ENCODE measurements at places on chromosomes 7 and 10. TPM values are rescaled to one million over a fixed set of nuclear protein-coding genes. Genes with fewer than 3 reads are reported as not detected.

Gene MACC1
- total RNA-seq, result 13.4 TPM

Gene GPR85
- 0.69 TPM for total RNA-seq

Gene OGDHL
- total RNA-seq, result 5.3 TPM

Gene OR13A1
- not detected for total RNA-seq

Gene RELN
- total RNA-seq, result 1.8 TPM

Gene SEMA4G
- 55.1 TPM for total RNA-seq

Gene MET
- 59.4 TPM for total RNA-seq

Gene KCNH2
- total RNA-seq, result 49.4 TPM

Gene PSD
- total RNA-seq, result 106 TPM

Gene CNPY4
- total RNA-seq, result 34.0 TPM

Gene PDLIM1
- total RNA-seq, result 114 TPM

Gene DDX21
- 28.2 TPM for total RNA-seq

Gene TNS3
- total RNA-seq, result 97.2 TPM

Gene HSPA12A
- total RNA-seq, result 16.5 TPM

Gene ERVW-1
- not detected for total RNA-seq

Gene PLXDC2
- total RNA-seq, result 92.0 TPM

Gene GRM3
- total RNA-seq, result 0.09 TPM

Gene HMX2
- total RNA-seq, result 0.69 TPM

Gene ARMH3
- total RNA-seq, result 26.4 TPM

Gene SLC26A3
- total RNA-seq, result 856 TPM

Gene TYW1B
- 11.0 TPM for total RNA-seq

Gene MYO1G
- total RNA-seq, result 6.0 TPM

Gene GJD4
- not detected for total RNA-seq

Gene TMEM184A
- total RNA-seq, result 39.8 TPM

Gene SHH
- total RNA-seq, result 134 TPM

Gene TUBB8
- not detected for total RNA-seq

Gene TACR2
- total RNA-seq, result 1.6 TPM

Data from mucosa of gallbladder (tissue), 1 donor.